Glutamatergic neuron (in vitro differentiated cells): ENCODE measurements at places on chromosomes 6 and 20.
A peak's percentile ranks its signal among the peaks of the same experiment; 100 is the strongest.

- H3K27ac ChIP-seq, result no peak overlapping the region
- H3K36me3 ChIP-seq, result no peaks in the 10 kb centered on the region
- H3K4me1 ChIP-seq, result no peaks in the 10 kb centered on the region
- H3K27me3 ChIP-seq, result no peaks in the 10 kb centered on the region
- no peak overlapping the region for H3K4me3 ChIP-seq
Observed at GRCh38 chr6:122806291-122806690, 17.2 kb downstream of the SMPDL3A start.

GRCh38 chr6:20056350-20056992 is 155.8 kb downstream of the MBOAT1 start:
- H3K4me3 ChIP-seq, result no peak overlapping the region
- H3K27ac ChIP-seq, result no peak overlapping the region
- H3K27me3 ChIP-seq, result peaks cover 4% of the 10 kb centered on the region
- no peaks in the 10 kb centered on the region for H3K36me3 ChIP-seq
- no peaks in the 10 kb centered on the region for H3K4me1 ChIP-seq

DNA sequence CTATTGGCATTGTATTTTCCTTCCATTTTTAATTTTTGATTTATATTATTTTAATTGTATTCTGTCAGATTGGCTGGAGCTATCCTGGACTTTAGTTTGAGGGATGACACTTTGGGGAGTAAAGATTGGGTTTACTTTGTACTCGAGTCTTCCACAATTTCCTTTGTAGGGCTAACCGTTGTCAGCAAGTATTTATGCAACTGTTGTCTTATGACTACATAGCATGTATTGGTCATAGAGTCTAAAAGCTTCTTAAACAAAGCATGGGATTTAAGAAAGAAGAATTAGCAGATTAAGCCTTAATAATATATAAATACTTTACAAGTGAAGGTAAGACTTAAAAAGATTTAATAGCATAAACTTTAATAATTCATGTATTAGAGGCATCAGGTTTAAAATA is 19.6 kb downstream of the FARS2 start:
- DNase-seq, result no peak
- H3K4me3 ChIP-seq, result no peak overlapping the region
- peaks cover 5% of the 10 kb centered on the region for H3K27me3 ChIP-seq
- H3K4me1 ChIP-seq, result peaks cover 23% of the 10 kb centered on the region
- H3K36me3 ChIP-seq, result no peaks in the 10 kb centered on the region

DNA sequence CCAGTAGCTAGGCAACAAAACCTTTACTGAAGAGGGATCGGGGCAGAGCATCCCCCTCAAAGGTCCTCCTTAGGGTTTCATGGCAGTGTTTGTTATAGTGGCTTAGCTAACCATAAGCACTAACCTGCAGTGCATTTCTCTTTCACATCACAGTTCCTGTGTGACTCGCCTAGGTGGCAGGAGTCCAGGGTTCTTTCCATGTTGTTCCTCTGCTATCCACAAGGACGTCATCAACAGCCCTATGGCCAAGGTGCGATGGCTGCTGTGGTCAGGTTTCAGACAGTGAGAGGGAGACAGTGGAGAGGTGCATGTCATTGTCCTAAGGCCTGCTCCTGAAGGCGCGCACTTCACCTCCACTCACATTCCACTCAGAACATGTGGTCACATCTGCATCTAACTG is 38.8 kb upstream of the FOXA2 start:
- no peak overlapping the region for H3K4me3 ChIP-seq
- H3K4me1 ChIP-seq, result no peaks in the 10 kb centered on the region
- H3K27ac ChIP-seq, result no peak overlapping the region

GRCh38 chr6:146862508-146862919 is 263.7 kb downstream of the ADGB start:
- H3K36me3 ChIP-seq, result no peaks in the 10 kb centered on the region
- no peak overlapping the region for H3K4me3 ChIP-seq
- no peak overlapping the region for H3K27ac ChIP-seq
- DNase-seq, result no peak
- peaks cover 15% of the 10 kb centered on the region for H3K4me1 ChIP-seq

- DNase-seq, result no peak
- H3K4me1 ChIP-seq, result peaks cover 6% of the 10 kb centered on the region
- H3K4me3 ChIP-seq, result peak overlapping the region; percentile 87
- H3K27me3 ChIP-seq, result peaks cover 2% of the 10 kb centered on the region
Observed at GRCh38 chr6:69796073-69796641, 653 bp downstream of the LMBRD1 start.

GRCh38 chr20:9301129-9302090 is 213.0 kb upstream of the LAMP5 start:
- H3K27me3 ChIP-seq, result no peaks in the 10 kb centered on the region
- H3K4me3 ChIP-seq, result no peak overlapping the region
- peaks cover under 1% of the 10 kb centered on the region for H3K4me1 ChIP-seq
- DNase-seq, result no peak
- no peaks in the 10 kb centered on the region for H3K36me3 ChIP-seq

DNA sequence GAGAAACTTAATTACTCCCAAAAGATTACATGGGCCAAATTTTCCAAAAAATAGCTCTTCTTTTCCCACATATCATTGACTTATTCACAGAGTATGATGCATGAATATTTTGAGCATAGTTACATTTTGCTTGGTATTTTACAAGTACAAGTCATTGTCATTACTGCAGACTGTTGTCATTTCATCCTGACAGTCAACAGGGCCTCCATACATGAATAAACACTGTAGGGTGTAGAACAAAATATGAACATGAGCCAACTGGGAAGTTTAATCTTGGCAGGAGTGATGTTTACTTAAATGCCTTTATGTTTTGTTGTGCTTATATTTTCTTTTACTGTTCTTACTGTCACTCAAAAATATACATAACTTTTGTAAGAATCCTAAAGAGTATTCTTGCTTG is 340.7 kb downstream of the ADGRB3 start:
- H3K27me3 ChIP-seq, result no peaks in the 10 kb centered on the region
- DNase-seq, result no peak
- H3K4me1 ChIP-seq, result no peaks in the 10 kb centered on the region
- no peaks in the 10 kb centered on the region for H3K36me3 ChIP-seq
- no peak overlapping the region for H3K4me3 ChIP-seq

GRCh38 chr20:61809006-61809770 is 256.5 kb downstream of the TAF4 start:
- no peak overlapping the region for H3K4me3 ChIP-seq
- H3K27me3 ChIP-seq, result peaks cover 9% of the 10 kb centered on the region
- no peak overlapping the region for H3K27ac ChIP-seq
- peak; percentile 3 for DNase-seq

DNA sequence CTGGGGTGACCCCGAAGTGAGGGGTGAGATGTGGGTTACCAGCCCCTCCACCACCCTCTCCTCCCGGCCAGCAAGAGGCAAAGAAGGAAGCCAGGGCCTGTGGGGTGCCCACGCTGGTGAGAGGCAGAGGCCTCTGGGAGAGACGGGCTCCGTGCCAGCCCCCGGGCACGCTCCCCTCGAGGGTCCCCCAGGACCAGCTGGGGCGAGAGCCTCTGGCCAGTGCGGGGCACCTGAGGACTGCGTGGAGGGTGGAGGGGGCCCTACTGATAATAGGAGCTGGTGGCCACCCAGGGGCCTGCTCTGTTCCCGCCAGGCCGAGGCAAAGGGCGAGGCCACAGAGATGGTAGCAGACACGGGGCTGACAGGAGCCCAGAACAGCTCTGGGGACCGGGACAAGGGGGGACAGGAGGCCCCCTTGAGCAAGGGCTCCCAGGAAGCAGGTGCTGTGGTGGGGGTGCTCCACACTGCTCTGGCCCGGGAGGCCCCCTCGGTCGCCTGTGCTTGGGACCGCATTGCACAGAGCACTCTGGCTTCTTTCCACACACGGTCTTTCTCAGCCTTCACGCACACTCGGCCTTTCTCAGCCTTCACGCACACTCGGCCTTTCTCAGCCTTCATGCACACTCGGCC is 226.9 kb downstream of the TTLL2 start:
- H3K27me3 ChIP-seq, result peaks cover 6% of the 10 kb centered on the region
- DNase-seq, result no peak
- H3K4me1 ChIP-seq, result peaks cover 6% of the 10 kb centered on the region
- H3K36me3 ChIP-seq, result peaks cover 9% of the 10 kb centered on the region

DNA sequence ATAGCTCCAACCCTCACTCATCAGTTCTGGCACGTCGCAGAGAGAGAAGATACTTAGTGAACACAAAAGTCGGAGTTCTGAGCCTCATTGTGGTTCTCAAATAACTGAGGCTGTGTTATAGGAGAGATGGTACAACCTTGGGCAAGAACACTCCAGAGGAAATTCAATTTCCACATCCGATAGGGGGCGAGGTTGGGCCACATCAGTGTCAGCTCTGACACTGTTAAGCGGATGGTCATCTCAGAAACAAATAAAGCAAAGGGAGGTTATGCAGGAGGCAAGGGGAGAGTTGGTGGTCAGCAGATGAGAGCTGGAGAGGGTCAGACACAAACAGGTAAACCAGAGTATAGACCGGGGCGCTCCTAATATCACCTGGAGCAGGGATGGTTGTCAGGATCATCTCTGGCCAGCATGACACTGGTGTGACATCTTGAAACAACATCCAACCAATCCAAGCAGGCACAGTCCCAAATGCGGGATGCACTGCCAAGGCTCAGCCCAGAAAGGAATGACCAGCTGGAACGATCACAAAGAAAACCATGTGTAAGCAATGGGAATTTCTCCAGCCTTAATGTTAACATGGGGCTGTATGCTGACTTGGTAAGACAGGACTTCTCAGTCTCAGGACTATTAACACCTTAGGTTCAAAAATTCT is 331.8 kb downstream of the HACE1 start:
- no peak overlapping the region for H3K27ac ChIP-seq
- H3K27me3 ChIP-seq, result no peaks in the 10 kb centered on the region
- peak; percentile 24 for DNase-seq
- peaks cover 26% of the 10 kb centered on the region for H3K4me1 ChIP-seq
- H3K36me3 ChIP-seq, result no peaks in the 10 kb centered on the region

GRCh38 chr6:73943411-73943810 is 247.4 kb downstream of the CD109 start:
- no peaks in the 10 kb centered on the region for H3K27me3 ChIP-seq
- no peak overlapping the region for H3K27ac ChIP-seq
- H3K4me3 ChIP-seq, result no peak overlapping the region

DNA sequence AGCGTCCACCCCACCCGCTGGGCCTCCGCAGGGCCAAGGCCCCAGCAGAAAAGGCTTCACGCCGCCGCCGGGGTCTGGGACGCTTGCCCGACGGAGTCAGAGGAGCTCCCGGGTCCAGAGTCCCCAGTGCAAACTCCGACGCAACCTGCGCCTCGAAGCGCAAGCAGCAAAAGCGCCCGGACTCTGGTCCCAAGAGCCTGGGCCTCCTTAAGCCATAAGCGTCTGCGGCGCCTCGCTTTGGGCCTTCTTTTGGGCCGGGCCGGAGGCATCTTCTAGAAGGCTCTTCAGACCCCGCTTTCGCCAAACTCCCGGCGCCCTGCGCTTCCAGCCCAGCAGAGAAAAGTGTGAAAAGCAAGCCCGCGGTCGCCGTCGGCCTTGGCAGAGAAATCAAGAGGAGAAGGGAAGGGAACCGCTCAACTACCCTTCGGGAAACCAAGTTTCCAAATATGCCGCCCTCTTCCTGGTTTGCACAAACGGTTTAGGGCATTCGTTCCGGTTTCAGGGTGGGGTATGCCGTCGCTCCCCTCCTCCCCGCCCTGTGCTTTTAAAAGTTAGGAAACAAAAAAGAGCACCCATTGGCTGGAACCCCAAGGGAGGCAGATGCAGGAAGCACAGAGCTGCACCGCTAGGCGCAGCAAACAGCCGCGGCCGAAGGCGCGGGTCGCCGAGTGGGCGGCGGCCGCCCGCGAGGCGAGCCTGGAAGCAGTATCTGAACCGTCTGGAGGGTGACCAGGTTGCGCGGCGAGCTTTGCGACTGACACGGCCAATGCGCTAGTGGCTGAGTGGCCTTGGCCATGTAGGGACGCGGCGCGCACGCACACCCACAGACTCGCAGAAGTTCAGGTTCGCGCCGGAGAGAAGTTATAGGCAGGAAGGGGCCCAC is 1.2 kb downstream of the TBX18 start:
- peak; percentile 43 for DNase-seq
- no peak overlapping the region for H3K27ac ChIP-seq
- peaks cover 8% of the 10 kb centered on the region for H3K4me1 ChIP-seq
- peak overlapping the region; percentile 83 for H3K4me3 ChIP-seq

DNA sequence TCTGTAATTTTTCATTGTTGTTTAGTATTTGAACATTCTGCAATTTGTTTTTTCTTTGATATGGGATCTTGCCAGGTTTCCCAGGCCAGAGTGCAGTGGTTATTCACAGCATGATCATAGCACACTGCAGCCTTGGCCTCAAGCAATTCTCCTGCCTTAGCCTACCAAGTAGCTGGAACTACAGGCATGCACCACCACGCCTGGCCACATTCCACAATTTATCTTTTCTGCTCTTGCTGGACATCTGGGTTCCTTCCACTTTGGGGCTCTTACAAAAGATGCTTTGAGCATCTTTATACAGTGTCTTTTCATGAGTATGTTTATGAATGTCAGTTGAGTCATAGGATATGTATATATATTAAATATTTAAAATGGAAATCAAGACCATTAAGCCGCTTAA is 42.0 kb downstream of the PGM3 start:
- H3K4me3 ChIP-seq, result no peak overlapping the region
- H3K27me3 ChIP-seq, result peaks cover 1% of the 10 kb centered on the region
- DNase-seq, result no peak
- no peak overlapping the region for H3K27ac ChIP-seq

DNA sequence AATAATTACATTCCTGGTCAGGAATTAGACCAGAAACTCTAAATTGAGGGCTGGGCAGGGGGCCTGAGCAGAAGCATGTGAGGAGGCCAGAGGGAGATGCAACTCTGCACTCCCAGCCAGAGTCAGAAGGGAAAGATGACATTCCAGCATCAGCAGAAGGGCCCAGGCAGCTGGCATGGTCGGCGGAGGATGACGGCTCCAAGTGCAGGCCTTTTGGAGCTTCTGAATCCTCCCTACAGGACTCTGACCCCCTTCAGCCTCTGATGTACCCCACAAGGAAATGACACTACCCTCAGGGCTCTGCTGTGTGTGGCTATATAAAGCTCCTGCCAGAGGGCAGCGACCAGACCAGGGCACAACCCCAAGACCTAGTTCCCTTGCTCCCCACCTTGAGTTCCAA is 1.9 kb downstream of the LRFN2 start:
- peaks cover 16% of the 10 kb centered on the region for H3K4me1 ChIP-seq
- H3K27me3 ChIP-seq, result peaks cover 22% of the 10 kb centered on the region
- H3K36me3 ChIP-seq, result no peaks in the 10 kb centered on the region
- no peak for DNase-seq
- no peak overlapping the region for H3K27ac ChIP-seq

GRCh38 chr20:21490105-21490504 is 23.8 kb downstream of the NKX2-2 start:
- no peak for DNase-seq
- H3K36me3 ChIP-seq, result no peaks in the 10 kb centered on the region
- H3K4me3 ChIP-seq, result no peak overlapping the region
- H3K4me1 ChIP-seq, result no peaks in the 10 kb centered on the region
- peaks cover 2% of the 10 kb centered on the region for H3K27me3 ChIP-seq
- H3K27ac ChIP-seq, result no peak overlapping the region
